ENCODE measurements at places on chromosomes 4 and X. TPM values are rescaled to one million over a fixed set of nuclear protein-coding genes. Genes with fewer than 3 reads are reported as not detected.

Gene DMP1
- polyA plus RNA-seq, result 0.07 TPM

Gene NWD2
- polyA plus RNA-seq, result 0.31 TPM

- peak; percentile 33 for DNase-seq
Observed at GRCh38 chr4:108114503-108114902, 54.2 kb downstream of the LEF1 start.

Gene CENPVL3
- polyA plus RNA-seq, result 1.9 TPM

DNA sequence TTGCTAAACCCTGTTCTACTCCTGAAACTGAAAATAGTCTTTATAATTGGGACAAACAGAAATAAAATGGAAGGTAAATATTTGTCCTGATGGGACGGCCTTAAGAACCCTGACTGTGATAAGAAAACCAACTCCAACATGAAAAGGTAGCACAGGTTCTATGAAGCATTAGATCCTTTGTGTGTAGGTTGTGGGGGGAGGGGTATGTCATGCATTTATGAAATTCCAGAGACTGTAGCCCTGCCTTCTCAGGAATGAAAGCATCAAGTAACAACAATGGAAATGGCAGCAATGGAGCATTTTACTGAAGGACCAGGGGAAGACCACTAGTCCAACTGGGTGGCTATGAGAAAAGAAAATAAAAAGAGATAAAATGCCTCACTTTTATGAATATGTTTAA, 23.9 kb downstream of the CXXC4 start:
- no peak for DNase-seq

Gene TBX22
- polyA plus RNA-seq, result 1.2 TPM

DNA sequence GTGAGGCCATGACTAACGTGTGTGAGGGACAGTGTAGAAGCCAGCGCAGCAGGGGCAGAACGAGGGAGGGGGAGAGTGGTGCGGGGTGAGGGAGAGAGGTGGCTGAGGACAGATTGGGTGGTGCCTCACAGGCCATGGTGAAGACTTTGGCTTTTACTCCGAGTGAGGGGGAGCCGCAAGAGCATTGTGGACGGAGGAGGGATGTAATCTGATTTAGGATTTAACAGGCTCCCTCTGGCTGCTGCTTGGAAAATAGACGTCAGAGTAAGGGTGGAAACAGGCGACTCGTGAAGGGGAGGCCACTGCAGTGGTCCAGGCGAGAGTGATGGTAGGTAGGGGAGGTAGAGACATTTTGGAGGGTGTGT, 13.0 kb downstream of the PPP1R3F start:
- DNase-seq, result peak; percentile 29

DNA sequence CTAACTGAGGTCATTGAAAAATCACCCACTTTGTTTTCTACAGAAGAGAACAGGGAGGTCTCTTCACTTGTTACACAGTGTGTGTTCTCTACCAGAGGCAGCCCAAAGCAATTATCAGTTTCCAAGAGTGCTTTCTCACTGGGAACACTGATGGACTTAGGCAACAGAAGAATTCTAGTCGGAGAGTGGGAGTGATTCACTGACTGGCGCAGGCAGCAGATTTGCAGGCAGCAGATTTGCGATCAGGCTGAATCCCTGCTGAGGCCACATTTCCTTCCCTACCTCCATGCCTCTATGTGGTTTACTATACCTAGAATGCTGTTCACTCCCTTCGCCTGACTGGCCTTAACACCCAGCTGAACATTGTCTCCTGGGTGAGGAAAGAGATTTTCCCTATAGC, 6.6 kb downstream of the OCIAD2 start:
- DNase-seq, result no peak

Gene CD40LG
- not detected for polyA plus RNA-seq

Gene GAB1
- polyA plus RNA-seq, result 48.2 TPM

DNA sequence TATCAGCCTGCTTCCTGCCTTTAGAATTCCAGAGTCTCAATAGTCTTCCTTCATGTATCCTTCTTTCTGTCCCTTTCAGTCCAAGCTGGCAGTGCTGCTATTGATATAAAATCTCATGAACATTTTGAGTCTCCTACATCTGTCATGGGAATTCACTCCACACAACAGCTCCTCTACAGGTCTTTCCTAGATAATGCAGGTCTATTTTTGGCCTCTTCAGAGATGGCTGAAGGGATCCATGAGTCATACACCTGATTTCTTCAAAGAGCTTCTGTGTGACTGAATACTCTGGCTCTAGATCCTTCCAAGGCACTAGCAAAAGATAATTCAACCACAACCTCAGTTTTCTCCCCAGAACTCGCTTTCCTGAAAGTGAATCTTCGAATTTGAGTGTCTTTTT, 115.4 kb downstream of the STPG2 start:
- DNase-seq, result no peak

DNA sequence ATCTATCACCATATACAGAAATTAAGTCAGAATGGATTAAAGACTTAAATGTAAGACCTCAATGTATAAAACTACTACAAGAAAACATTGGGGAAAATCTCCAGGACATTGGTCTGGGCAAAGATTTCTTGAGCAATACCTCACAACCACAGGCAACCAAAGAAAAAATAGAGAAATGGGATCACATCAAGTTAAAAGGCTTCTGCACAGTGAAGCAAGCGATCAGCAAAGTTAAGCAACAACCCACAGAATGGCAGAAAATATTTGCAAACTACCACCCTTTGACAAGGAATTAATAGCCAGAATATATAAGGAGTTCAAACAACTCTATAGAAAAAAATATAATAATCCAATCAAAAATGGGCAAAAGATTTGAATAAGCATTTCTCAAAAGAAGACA, 236.9 kb upstream of the EMCN start:
- no peak for DNase-seq

- no peak for DNase-seq
Observed at GRCh38 chr4:168766604-168767316, 243.3 kb downstream of the CBR4 start.

Gene AKAP14
- polyA plus RNA-seq, result 0.14 TPM

Measured in renal pelvis (tissue), 12 donors.